ENCODE measurements at places on chromosomes 12 and 14.

DNA sequence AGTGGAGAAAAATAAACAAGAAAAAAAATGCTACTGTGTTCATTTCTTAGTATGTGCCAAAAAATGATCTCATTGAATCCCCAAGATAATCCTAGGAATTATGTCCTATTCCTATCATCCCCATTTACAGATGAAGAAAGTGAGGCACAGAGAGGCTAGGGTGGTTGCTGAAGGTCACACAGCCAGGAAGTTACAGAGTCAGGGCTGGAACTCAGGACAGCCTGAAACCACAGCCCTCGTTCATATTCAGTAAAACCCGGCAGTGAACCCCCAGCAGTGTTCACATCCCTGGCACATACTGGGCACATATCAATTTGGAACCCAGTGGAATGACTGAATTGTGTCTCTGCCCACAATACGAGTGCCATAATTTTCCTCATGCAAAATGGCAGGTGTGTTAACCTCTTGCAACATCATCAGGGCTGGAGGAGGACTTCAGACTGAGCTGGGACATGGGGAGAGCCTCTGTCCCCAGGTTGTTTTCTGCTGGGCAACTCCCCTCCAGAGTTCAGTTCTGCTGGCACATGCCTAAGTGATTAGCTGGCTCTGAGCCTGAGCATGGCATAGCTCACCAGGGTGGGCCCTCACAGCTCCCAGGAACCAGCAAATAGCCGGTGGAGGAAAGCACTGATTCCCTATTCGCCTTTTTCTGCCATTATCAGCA lies 2.0 kb upstream of the PPP1CC start:
- peak; percentile 6 for DNase-seq

- DNase-seq, result no peak
Observed at GRCh38 chr12:49805409-49805808, 22.8 kb downstream of the NCKAP5L start.

DNA sequence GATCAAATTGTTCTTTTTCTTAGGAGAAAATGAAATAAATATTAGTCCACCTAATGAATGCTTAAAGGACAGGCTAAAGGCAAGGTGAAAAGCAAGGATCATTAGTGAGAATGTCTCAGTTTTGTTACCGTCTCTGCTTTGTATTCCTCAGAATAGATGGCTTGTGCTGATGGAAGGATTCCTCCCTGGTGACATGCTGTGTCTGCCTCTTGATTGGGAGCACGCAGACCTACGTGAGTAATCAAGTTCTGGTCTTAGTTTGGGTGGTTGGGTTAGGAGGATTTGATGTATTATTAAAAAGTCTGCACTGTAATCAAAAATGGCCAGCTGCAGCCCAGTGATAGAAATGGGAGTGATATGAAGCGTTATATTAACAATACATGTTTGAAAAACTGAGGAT lies 78.8 kb upstream of the RTL1 start:
- DNase-seq, result peak; percentile 3

DNA sequence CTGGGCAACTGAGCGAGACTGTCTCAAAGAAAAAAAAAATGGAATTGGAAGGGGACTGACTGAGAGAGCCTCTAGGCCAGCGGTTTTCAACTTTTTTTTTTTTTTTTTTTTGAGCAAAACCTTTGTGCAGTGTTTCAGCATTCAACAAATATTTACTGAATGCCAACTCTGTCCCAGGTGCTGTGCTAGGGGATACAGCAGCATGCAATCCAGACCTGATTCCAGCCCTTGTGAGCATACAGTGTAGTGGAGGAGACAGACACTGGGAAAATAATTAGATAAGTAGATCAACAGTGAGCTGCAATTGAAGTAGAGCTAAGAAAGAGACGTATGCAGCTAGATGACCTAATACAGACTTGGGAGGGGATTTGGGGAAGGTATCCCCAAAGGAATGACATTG lies 23.8 kb upstream of the LTBP2 start:
- DNase-seq, result no peak

DNA sequence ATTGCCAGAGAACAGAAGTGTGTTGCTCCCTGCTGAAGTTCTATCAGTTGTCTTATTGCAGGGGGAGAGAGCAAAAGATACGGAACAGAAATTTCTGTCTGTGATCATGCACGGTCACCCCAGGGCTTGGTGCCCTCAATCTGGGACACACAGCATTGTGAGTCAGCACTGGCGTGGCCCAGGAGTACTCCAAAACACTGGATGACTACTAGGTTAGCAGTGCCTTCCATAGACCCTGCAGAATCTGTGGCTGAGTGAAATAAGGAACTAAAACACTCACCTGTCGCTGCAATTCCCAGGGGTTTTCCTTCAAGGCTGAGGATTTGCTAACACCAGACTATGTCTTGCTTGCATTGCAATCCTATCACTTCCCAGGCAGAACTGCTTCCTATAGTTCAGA lies 165.5 kb downstream of the ANO6 start:
- no peak for DNase-seq

GRCh38 chr12:82461393-82461792 lies 103.1 kb downstream of the METTL25 start:
- DNase-seq, result no peak

- no peak for DNase-seq
Observed at GRCh38 chr14:30507209-30507608, 51.7 kb upstream of the G2E3 start.

DNA sequence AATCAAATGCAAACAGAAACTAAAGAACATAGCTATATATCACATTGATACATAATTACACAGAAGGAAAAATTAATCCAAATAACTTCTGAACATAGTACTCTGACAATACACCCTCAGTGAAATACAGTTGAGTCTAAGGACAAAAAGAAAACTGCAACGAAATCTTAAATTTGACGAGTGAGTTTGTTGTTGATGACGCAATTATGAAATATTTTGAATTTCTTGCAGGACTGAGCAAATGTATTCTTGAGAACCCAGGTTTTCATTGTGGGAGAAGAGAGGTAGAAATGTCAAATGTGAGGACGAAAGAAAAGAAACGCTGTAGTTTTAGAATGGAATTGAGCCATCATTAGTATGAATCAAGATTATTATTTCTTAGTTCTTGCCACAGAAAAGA lies 46.3 kb downstream of the EGLN3 start:
- no peak for DNase-seq

- DNase-seq, result no peak
Observed at GRCh38 chr12:64082116-64082515, 140.0 kb downstream of the KICS2 start.

GRCh38 chr12:130117701-130118100 lies 44.6 kb upstream of the FZD10 start:
- DNase-seq, result no peak

GRCh38 chr14:69610020-69610873 lies 1.1 kb upstream of the SUSD6 start:
- DNase-seq, result no peak

GRCh38 chr12:106249411-106250135 lies 1.8 kb upstream of the CKAP4 start:
- no peak for DNase-seq

GRCh38 chr14:71583194-71583593 lies 349.0 kb upstream of the RGS6 start:
- DNase-seq, result no peak

GRCh38 chr14:74568380-74568649 lies 43.7 kb downstream of the LTBP2 start:
- no peak for DNase-seq

DNA sequence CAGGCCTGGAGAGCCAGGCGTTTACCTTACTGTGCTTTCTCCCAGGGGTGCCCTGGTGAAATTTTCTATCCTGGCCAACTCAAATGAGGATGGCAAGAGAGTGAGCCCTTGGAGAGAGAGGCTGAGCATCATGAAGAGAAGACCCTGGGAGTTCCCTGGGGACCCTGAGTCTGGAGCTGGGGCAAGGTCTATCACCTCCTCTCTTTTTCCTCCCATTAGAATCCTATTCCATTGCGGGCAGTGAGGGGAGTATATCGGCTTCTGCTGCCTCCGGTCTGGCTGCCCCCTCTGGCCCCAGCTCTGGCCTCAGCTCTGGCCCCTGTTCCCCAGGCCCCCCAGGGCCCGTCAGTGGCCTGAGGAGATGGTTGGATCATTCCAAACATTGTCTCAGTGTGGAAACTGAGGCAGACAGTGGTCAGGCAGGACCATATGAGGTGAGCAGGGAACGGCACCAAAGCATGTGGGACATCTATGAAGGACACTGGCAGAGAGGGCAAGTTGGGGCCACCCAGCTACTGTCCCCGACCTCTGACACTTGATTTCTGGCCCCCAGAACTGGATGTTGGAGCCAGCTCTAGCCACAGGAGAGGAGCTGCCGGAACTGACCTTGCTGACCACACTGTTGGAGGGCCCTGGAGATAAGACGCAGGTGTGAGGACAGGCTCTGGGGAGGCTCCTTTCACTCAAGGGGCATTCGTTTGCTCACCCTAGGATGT lies 1.6 kb downstream of the ARHGEF25 start:
- no peak for DNase-seq

DNA sequence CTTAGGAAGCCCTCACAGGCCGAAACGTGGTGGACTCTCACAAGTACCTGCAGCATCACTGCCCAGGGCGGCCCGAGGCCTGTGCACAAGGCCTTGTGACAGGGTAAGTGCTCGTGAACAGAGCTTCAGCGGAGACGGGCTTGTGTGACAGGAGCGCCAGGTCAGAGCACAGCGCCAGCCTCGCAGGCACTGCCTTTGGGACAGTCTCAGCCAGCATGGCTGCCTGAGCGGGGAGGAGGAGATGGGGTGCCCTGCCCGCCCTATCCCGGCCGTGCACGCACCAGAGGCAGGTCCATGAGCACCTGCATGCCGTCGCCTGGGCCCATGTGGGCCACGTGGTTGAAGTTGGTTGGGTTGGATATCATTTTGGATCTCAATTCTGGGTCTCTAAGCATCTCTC lies 16.9 kb downstream of the AMN start:
- no peak for DNase-seq

Data from neural progenitor cell (in vitro differentiated cells).